ENCODE measurements at places on chromosomes 3 and 15.

- no peak for DNase-seq
Observed at GRCh38 chr15:69297642-69298353, 914 bp upstream of the PAQR5 start.

DNA sequence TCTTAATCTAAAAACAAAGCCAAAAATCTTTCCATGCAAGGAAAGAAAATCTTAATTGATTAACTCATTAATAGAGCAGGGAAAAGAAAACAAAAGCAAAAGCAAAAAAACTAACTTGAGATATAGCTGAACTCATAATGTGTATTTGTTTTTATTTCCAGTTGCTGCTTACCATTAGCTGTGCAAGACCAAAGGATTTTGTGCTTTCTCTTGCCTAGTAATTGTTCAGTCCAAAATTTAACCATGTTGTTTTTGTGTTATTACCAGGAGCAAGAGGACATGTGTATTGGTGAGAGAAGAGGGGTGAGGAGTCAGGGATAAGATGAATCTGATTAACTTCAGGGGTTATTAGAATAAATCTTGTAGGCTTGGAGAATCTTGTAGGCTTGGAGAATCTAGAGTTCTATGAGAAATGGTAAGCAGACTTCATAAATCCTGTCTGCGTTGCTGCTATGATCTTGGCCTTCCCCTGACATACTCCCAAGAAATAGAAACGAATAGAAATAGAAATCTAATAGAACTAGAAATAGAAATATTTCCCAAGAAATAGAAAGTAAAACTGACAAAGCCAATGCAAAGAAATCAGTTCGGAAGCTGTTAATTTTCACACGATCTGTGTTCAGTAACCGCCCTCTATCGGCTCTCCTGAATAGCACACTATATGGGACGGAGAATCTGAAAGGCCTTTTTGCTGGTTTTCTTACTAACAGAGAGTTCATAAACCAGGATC lies 72.6 kb upstream of the TNFSF10 start:
- DNase-seq: no peak

DNA sequence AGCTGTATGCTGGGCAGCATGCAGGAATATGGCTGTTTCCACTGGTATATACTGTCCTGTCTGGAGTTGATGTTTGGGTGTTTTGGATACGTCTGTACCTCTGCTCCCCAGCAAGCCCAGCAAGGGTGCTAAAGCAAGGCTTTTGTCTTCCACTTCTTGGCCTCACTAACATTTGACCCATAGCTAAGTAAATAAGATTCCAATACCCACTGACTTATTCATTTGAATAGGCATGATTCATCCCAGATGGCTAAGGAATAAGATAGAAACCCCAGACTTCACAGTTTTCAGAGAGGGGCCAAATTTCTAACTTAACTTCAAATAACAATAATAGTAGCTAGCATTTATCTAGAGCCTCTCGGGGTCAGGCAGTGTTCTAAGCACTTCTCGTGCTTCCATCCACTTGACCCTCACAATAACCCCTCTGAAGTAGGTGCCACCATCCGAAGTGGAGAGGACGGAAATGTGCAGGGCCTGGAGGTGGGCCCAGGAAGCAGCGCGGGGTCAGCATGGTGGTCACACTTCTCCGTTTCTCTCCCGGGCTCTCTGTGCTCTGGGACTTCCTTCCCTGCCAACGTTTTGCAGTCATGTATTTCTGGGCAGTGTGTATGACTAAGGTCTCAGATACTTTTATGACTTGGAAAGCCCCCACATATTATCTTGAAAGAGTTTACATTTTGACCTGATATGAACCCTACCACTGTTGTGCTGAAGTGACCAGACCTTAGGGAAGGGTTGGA lies 39.3 kb downstream of the LRRK1 start:
- DNase-seq: no peak

GRCh38 chr3:172341482-172342059 lies 106.7 kb downstream of the GHSR start:
- DNase-seq: no peak

GRCh38 chr15:78620021-78620526 lies 722 bp downstream of the CHRNA3 start:
- DNase-seq: no peak

DNA sequence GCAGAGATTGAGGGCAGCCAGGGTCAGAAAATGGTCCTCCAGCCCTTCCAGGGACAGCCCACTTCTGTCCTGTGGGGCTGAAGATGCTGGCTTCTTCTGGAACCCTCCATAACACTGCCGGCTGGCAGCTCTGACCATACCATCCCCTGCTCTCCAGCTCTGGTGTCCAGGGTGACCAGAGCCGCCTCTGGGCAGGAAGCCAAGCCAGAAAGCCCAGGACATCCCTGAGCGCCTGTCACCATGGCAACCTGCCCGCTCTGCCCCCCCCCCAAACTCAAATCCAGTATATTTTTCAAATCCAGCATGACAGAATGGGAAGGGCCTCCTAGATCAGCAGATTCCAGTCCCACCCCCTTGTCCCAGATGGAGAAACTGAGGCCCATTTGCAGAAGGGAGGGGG lies 420 bp upstream of the TMIE start:
- no peak for DNase-seq

GRCh38 chr3:193780810-193781478 lies 187.9 kb downstream of the OPA1 start:
- DNase-seq: no peak

- DNase-seq: no peak
Observed at GRCh38 chr15:91891101-91891500, 37.6 kb downstream of the SLCO3A1 start.

- DNase-seq: no peak
Observed at GRCh38 chr3:140449413-140450256, 228.2 kb upstream of the TRIM42 start.

- no peak for DNase-seq
Observed at GRCh38 chr3:20072422-20072821, 32.2 kb downstream of the KAT2B start.

- no peak for DNase-seq
Observed at GRCh38 chr3:72887705-72888545, at the start of gene GXYLT2. Gene GXYLT2 (plus strand): TSS chr3:72888046. CDS start chr3:72888234, 188 bp downstream.

GRCh38 chr15:31238906-31239305 lies 87.7 kb upstream of the KLF13 start:
- DNase-seq: no peak

DNA sequence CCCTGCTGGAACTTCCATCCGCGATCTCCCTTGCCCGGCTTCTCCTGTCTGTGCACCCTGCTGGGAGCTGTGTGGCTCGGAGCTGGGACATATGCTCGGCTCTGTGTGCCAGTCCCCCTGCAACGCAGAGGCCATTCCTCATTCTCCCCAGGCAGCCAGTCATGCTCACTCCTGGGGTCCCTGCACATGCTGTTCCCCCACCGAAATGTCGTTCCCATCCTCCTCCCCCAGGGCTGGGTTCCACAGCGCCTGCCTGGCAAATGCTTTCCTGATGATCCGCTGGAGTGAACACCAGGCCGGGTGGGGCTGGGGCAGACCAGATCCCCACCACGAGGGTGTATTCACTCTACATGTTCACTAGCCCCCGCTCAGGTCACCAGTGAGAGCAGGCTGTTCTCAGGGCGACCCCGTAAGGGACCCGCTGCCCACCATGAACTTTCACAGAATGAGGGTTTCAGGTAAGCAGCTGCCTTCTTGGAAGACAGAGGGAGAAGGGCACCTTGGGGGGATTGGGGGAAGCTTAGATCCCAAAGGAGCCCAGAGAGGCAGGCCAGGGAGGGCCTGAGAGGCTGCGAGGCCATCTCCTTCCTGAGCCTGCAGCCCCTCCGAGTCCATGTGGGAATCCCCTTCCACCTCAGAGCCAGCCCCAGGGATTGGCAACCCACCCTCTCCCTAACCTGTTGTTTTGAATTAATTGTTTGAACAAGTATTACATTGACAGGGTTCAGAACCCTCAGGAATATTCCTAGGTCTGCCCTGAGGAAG lies 88.7 kb upstream of the IQSEC1 start:
- DNase-seq: no peak

GRCh38 chr15:101696829-101697228 lies 27.4 kb downstream of the TARS3 start:
- DNase-seq: no peak

- no peak for DNase-seq
Observed at GRCh38 chr3:122167630-122168029, 15.8 kb upstream of the CASR start.

GRCh38 chr3:8460815-8461456 lies 40.7 kb upstream of the LMCD1 start:
- no peak for DNase-seq

GRCh38 chr3:64262574-64263114 lies 37.4 kb upstream of the PRICKLE2 start:
- no peak for DNase-seq

DNA sequence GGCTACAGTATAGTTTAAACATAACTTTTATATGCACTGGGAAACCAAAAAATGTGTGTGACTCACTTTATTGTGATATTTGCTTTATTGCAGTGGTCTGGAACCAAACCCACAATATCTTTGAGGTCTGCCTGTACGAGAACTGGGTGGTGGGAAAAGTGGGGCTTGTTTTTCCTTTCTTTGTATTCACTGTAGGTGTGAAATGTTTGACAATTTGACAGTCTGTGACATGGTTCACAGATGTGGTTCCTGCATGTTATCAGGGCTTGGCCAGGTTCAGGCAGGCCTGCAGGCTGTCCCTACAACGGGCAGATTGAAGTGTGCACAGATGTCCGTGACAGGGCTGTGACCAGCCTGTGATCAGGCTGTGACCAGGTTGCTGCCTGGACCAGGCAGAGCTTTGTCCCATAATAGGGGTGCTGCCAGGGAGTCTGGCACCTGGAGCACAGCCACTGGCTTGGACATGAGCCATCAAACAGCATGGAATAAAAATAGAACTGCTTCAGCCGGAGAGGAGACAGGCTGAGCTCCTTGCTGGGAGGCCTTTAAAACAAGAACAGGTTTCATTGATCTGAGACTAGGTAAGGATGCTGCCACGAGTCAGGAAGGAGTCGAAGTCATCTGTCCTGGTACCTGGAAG lies 61.0 kb downstream of the KLF13 start:
- DNase-seq: no peak

- DNase-seq: no peak
Observed at GRCh38 chr3:190019006-190019405, 101.7 kb downstream of the P3H2 start.

- no peak for DNase-seq
Observed at GRCh38 chr3:62365391-62366125, 7.8 kb downstream of the FEZF2 start.

DNA sequence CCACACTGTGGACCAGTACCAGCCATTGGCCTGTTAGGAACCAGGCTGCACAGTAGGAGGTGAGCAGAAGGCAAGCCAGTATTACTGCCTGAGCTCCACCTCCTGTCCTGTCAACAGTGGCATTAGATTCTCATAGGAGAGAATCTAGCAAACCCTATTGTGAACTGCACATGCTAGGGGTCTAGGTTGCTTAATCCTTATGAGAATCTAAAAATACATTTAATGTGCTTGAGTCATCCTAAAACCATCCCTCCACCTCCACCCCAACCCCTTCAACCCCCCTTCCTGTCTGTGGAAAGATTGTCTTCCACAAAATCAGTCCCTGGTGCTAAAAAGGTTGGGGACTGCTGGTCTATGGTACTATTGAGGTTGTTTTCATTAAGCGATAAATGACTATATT lies 49.3 kb upstream of the KCNAB1 start:
- DNase-seq: no peak

GRCh38 chr3:111761309-111761795 lies 97.7 kb upstream of the PHLDB2 start:
- no peak for DNase-seq

- no peak for DNase-seq
Observed at GRCh38 chr3:171115667-171116066, 89.1 kb upstream of the SLC2A2 start.

DNA sequence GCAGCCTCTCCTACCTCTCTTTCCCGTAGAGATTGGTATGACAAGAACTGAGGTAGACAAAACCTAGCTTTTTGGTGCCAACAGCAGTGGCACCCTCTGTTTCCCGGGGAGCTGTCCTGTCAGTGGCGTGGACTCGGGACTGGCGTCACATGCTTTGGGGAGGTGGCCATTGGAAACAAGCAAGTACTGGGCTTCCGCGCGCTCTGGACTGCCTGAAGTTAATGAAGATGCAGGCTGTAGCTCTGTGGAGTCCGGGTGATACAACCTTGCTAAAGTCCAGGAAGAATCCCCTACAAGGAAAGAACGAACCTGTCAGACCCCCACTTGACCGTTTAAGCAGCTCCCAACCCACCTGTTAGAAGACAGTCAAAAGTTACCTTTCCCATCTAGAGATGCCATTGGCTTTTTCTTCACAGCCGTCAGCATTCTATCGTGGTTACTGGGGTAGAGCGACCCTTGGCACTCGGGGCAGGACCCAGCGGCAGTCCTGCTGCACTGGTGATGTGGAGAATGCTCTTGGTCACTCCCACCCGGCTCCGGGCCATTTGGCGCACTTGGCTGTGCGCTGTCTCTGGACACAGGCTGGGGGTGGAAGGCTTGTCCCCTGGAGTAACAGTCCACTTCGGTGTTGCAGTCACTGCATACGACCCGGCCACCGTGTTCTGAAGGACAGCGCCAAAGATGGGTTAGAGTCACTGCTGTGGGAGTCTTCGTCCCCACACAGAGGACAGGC lies 120.5 kb downstream of the LRIG1 start:
- DNase-seq: no peak

- DNase-seq: no peak
Observed at GRCh38 chr3:187740421-187741399, 4.6 kb downstream of the BCL6 start.

GRCh38 chr15:87816811-87817210 lies 439.7 kb downstream of the NTRK3 start:
- DNase-seq: no peak

DNA sequence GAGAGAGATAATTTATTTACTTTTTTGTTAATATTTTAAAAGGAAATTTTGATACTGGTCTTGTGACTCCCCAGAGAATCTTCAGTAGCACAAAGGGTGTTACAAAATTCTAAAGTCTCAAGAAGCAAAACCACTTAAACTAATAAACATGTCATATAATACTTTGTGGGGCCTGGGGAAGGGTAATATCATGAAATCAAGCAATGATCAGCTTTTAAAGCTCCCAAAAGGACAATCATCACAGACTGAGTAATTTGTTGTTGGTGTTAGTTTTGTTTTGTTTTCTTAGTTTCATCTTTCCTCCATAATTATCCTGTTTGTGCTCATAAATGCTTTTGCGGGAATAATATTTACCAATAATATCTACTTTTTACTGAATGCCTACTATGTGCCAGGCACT lies 55.0 kb downstream of the TMEM212 start:
- DNase-seq: no peak

DNA sequence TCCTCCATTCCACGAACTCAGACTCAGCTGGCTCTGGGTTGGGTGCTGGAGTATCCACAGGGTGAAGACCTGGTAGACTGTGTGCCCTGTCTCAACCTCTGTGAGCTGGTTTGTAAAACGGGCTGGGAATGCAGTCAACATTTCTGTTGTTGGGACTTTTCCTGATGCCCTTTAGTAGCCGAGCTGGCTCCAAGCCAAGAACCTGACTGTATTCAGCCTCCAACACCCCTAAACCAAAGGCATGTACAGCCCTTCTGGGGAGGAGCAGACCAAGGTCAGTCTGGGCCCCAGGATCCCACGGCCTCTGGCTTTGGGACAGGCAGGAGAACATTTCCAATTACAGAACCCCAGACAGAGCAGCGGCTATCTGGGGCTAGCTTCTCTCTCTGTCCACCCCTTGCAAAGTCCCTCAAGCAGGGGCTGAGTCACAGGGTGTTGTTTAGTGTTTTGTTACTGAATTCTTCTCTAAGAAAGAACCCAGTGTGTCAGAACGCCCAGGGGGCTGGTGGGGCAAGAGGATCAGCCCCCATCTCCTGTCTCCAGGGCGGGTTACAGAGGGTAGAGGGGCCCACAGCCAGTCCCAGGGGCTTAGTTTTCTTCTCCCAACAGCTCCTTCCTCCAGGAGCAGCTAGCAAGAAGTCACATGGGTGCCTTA lies 56.8 kb upstream of the SLC6A6 start:
- no peak for DNase-seq

GRCh38 chr3:65642883-65643282 lies 395.8 kb downstream of the MAGI1 start:
- no peak for DNase-seq

Measured in NCI-H187 treated with DMSO at 0.1 percent for 48 hours (cell line).